ENCODE measurements at places on chromosomes 12 and 14. TPM values are rescaled to one million over a fixed set of nuclear protein-coding genes. Genes with fewer than 3 reads are reported as not detected.

The TAS2R31 gene
- 3.5 TPM for total RNA-seq

- H3K4me3 ChIP-seq: no peak overlapping the region
- no peaks in the 10 kb centered on the region for H3K4me1 ChIP-seq
- H3K27me3 ChIP-seq: peaks cover 26% of the 10 kb centered on the region
- no peaks in the 10 kb centered on the region for H3K36me3 ChIP-seq
These were observed 2.9 kb upstream of the LGR5 start for GRCh38 chr12:71436696-71437095.

GRCh38 chr12:117134721-117135120 lies 35.5 kb upstream of the TESC start:
- no peaks in the 10 kb centered on the region for H3K36me3 ChIP-seq
- no peak for DNase-seq
- H3K4me1 ChIP-seq: no peaks in the 10 kb centered on the region
- H3K27ac ChIP-seq: no peak overlapping the region

GRCh38 chr14:68874746-68875155 lies 81.9 kb upstream of the ZFP36L1 start:
- no peak overlapping the region for H3K27ac ChIP-seq
- no peaks in the 10 kb centered on the region for H3K27me3 ChIP-seq
- no peak for DNase-seq
- peaks cover 72% of the 10 kb centered on the region for H3K36me3 ChIP-seq

DNA sequence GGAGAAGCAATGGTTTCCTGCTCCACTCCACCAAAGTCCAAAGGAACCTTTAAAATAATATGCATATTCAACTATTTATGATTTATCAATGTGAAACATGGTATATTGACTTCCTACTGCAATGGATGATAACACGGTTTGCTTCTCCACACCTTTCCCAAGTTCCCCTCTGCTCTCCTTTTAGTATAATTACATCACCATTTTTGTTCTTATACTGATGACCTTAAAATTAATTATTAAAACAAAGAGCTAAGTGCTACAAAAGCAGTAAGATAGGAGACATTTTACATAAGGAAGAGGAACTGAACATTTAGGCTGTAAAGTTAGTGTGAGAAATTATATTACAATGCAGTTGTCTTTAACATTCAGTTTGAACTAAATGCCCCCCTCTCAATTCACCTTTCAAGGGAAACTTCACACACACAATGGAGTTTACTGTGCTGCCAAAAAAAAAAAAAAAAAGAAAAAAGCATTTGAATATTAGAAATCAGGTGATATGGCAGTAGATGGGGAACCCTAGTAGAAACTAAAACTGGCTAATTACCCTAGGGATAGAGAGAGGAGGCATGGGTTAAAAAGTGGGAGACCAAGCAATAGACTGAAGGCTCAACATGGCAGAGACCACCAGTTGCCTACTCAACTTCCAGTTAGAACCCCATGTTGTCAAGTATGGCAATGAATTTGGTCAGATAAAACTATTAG lies 37.1 kb upstream of the STK38L start:
- no peaks in the 10 kb centered on the region for H3K4me1 ChIP-seq
- no peak overlapping the region for H3K4me3 ChIP-seq
- H3K27ac ChIP-seq: no peak overlapping the region
- no peaks in the 10 kb centered on the region for H3K36me3 ChIP-seq
- H3K27me3 ChIP-seq: no peaks in the 10 kb centered on the region
- DNase-seq: no peak

DNA sequence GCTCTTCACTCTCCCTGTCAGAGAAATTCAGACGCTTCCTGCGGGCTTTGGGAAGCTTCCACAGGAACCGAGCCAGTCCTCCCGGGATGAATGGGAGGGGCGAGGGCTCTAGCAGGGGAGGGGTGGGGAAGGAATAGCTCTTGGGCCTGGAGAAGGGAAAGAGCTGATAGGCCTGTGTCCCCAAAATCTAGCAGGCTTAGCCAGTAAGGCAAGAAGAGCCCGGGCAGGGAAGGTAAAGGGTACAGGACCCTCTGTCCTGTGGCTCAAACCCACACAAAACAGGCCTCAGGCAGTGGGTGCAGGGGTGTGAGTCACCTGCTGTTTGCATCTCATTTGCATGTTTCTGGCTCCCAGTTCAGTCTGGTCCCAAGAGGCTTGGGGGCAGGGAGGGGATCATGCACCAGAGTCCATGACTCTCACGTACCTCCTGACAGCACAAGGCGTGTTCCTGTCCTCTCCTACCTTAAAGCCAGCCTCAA lies 8.7 kb upstream of the SMUG1 start:
- no peak overlapping the region for H3K4me3 ChIP-seq
- peaks cover 13% of the 10 kb centered on the region for H3K27me3 ChIP-seq
- H3K4me1 ChIP-seq: peaks cover 9% of the 10 kb centered on the region
- H3K27ac ChIP-seq: no peak overlapping the region

GRCh38 chr14:85788470-85789233 lies 258.7 kb downstream of the FLRT2 start:
- DNase-seq: no peak
- H3K36me3 ChIP-seq: no peaks in the 10 kb centered on the region
- H3K27me3 ChIP-seq: no peaks in the 10 kb centered on the region
- no peak overlapping the region for H3K4me3 ChIP-seq
- H3K4me1 ChIP-seq: no peaks in the 10 kb centered on the region

DNA sequence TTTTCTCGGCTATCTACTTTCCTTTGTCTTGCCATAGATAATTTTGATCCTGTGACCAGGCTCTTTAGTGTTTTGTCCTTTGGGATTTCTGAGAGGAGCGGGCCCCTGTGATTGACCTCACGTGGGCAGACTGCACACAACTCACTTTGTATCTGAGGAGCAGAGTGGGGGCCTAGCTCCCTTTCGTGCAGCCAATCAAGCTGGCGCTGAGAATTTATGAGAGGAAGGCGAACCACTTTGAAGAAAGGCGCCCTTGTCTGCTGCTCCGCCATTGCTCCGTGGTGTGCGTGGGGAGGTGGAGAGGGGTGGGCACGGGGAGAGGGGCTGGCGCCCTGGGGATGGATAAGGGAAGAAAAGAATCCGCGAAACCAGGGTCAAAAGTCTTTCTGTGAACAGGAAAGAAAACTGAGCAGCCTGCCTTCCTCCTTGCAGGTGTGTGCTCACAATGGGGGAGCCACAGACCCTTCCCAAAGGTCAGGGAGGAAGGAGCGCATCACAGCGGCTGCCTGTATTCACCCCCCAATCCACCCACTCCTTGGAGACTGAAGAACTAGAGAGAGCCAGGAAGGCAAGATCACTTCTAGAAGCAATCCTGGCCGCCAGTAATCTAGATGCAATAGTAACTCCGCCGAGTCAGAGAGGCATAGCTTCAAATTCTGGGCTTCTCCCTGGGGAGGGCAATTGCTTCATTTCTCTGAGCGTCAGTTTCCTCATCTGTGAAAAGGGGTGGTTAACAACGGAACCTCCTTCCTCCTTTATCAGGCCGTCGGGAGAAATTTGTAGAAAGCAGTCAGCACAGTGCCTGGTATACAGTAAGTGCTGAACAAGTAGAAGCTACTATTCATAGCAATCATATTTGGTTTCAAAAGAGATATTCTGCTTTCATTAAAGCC lies 24.9 kb upstream of the MED13L start:
- peaks cover 10% of the 10 kb centered on the region for H3K4me1 ChIP-seq
- no peak for DNase-seq
- no peaks in the 10 kb centered on the region for H3K27me3 ChIP-seq

DNA sequence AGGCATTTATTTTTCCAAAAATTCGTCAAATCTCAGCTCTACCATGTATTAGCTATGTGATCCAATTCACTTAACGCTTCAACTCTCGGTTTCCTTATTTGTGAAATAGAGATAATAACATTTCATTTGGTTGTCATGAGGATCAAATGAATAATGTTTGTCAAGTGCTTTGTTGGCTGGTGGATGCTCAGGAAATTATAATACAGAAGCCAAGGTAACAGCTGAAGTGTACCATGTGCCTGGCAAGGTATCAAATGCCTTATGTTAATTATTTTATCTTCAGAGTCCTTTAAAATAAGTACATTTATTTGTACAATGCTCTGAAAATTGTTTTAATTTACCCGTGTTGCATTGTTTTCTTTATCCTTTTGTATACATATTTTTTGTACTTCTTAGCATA lies 6.1 kb upstream of the PRKCH start:
- DNase-seq: no peak
- no peaks in the 10 kb centered on the region for H3K27me3 ChIP-seq
- no peak overlapping the region for H3K27ac ChIP-seq
- no peaks in the 10 kb centered on the region for H3K36me3 ChIP-seq
- no peaks in the 10 kb centered on the region for H3K4me1 ChIP-seq
- H3K4me3 ChIP-seq: no peak overlapping the region
